ENCODE measurements at places on chromosomes 11 and 22.

DNA sequence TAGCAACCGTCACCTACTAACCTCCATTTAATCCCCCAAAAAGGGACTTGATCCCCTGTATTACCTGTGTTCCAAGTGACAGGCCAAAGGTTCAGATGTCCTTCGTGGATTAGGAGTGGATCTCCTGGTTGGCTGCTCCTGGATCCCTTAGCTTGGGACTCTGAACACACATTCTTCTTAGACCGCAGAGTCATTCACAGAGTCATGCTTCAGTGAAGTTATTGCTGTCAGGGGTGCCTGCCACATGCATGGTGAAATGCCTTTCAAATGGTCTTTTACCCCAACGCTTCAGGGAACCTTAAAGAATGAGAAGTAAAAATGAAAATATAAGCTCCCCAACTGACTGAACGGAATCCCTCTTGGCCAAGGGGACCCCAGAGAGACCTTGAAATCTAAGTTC lies 49.1 kb downstream of the ADAMTS8 start:
- DNase-seq, result no peak

GRCh38 chr11:108967571-108967970 lies 302.7 kb downstream of the DDX10 start:
- peak; percentile 71 for DNase-seq

- DNase-seq, result no peak
These were observed 8.5 kb downstream of the SERHL2 start for GRCh38 chr22:42562279-42562678.

GRCh38 chr11:109229682-109230081 lies 192.3 kb upstream of the C11orf87 start:
- DNase-seq, result peak; percentile 41

- peak; percentile 94 for DNase-seq
These were observed 38.5 kb upstream of the FJX1 start for GRCh38 chr11:35579557-35580396.

GRCh38 chr11:19398772-19399527 lies 158.2 kb upstream of the E2F8 start:
- DNase-seq, result peak; percentile 82

- no peak for DNase-seq
These were observed 161.5 kb upstream of the ARHGAP42 start for GRCh38 chr11:100525635-100526034.

GRCh38 chr11:47587039-47587716 lies 700 bp downstream of the FAM180B start:
- DNase-seq, result no peak

Data from GM23248 (cell line).